ENCODE measurements at places on chromosomes 7 and 10.

GRCh38 chr7:102270178-102270887, 16.3 kb upstream of the SH2B2 start:
- no peak for DNase-seq

DNA sequence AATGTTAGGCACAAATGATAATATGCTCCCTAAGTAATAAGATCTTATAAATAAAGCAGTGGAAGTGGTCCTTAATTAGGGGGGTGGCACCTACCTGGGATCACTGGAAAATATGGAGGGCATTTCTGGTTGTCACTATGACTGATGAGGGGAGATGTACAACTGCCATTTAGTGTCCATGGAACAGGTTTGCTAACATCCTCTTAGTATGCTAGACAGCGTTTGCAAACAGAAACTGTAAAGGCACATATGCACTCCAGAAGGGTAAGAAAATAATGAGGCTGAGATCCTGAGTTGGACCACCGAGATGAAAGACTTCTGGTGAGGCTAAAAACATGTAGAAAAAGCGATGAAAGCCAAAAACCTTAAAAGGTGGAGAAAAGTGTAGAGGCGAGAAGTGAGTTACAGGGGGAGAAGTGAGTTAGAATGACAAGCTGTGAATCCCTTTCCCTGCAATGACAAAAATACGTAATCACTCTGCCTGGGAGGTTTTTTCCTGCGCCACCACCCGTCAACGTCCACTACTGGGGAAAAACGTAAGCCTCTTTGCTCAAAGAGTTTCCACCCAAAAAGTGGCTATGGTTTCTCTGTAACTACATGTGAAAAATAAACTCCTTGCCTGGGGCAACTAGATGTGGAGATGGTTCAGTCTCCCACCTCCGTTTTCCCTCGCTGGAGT, 767 bp downstream of the KRIT1 start:
- no peak for DNase-seq

DNA sequence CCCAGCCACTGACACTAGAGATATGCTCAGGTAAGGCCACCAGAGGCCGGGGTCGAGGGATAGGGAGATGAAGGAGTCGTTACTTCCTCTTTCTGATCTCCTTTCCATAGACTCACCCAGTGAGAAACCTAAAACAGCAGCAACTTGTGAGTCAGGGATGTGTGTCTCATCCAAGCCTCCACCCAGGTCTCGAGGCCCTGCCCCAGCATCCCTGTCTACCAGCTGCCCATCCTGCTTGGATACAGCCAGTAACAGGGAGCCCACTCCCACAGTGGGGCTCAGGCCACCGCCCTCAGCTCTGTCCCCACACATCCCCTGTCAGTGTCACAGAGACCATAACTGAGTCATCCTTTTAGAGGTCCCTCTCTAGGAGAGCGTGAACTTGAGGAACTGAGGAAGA, 49.6 kb upstream of the CHST15 start:
- no peak for DNase-seq

DNA sequence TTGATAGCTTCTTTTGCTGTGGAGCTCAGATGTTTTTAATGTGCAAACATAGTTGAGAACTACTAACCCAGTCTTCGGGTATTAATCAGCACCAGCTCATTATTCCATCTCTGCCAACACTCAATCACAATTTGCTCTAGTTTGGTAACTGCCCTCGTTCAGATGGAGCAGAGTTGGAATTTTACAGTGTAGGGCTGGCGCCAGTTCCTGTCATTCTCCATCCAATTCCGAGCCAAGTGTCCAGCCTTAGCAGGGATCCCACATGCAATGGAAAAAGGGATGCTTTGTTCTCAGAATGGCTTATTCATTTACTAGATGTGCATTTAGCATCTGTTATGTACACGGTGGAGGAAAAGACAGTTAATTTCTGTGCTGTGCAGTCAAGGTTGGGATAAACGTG, 504.5 kb upstream of the GALNT17 start:
- DNase-seq, result no peak

GRCh38 chr10:60731134-60731885, 47.0 kb upstream of the CDK1 start:
- DNase-seq, result no peak

Data from putamen (tissue), 1 donor.